ENCODE measurements at places on chromosomes 1 and 21. TPM values are rescaled to one million over a fixed set of nuclear protein-coding genes. Genes with fewer than 3 reads are reported as not detected.

DNA sequence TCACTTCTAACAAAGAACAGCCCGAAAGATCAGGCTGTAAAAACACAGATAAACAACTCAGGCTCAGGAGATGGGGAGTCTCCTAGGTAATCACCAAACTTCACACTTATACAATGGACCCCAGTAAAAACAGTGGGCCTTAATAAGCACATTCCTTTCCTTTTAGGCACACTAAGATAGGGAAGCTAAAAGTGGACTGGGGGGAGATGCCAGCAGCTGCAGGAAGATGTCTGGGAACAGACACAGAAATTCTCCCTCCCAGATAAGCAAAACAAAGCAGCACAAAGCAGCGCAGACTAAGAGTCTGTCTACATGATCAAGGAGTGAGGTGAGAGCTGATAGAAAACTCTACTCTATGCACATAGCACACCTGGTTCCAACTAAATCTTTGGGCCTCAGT is 29.0 kb upstream of the CTBS start:
- DNase-seq: peak; percentile 47

The CDC20 gene
- total RNA-seq: 2.0 TPM

The PTGS2 gene
- not detected for total RNA-seq

DNA sequence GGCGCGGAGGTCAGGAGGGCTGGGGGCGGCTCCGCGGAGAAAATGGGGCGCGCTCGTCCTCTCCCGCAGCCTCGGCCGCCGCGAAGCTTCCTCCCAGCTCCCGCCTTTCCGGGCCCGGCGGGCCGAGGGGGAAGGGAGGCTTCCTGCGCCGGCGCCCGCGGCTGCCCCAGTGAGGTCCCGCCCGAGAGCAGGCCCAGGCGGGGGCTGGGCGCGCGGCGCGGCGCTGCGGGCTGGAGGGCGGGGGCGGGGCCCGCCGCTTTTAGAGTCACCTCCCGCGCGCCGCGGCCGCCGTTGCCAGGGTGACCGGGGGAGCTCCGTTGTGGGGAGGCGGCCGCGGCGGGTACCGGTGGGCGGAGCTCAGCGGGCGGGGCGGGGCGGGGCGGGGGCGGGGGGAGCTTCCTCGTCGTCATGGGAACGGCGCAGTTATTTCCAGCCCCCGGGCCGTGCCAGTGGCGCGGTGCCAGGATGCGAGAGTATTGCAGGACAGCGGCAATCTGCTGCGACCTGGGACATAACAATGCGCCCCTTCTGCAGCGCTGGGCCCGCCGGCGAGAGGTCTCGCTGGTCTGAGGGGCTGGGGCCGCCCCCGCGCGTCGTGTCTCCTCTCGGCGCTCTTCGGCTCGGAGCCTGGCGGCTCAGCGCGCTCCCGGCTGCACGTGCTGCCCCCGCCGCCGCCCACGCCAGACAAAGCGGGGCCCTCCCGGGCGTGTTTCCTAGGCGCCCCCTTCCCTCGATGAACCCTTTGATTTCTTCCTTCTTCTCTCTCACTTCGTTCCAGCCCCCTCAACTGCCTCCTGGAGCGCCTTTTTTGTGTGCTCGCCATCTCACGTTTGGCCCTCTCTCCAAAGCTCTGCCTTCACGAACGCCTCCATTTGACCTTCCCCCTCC is 16.9 kb downstream of the IER5 start:
- DNase-seq: peak; percentile 90

The ADPRS gene
- total RNA-seq: 57.0 TPM

The KRTAP20-1 gene
- total RNA-seq: not detected

GRCh38 chr1:246678816-246679793 is 45.1 kb upstream of the SCCPDH start:
- DNase-seq: no peak

The CSF3R gene
- total RNA-seq: not detected

- DNase-seq: peak; percentile 89
Measured at GRCh38 chr1:201463071-201463552, 5.9 kb downstream of the PHLDA3 start.

DNA sequence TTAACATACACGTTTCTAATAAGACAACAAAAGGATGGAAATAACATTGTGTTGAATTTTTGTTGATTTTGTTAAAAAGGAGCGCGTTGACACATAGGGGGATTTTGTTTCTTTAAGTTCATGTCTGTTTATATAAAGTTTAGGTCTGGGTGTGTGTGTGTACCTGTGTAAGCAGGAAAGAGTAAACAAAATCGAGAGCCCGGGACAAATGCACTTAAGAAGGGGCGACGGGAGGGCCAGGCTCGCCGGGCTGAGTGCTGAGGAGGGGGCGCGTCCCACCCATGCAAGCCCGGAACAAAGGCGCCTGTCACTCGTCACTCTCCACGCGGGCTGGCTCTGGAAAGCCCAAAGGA is 28.8 kb upstream of the TRIM17 start:
- no peak for DNase-seq

The ERICH3 gene
- not detected for total RNA-seq

GRCh38 chr1:12049616-12050015 is 13.5 kb upstream of the TNFRSF8 start:
- no peak for DNase-seq
